Activated CD4-positive, alpha-beta T cell treated with anti-CD3 and anti-CD28 coated beads, Interleukin-2, Interleukin-4, amounts not matched to agents 100 ng/mL and 50 ng/mL, durations not matched to agents 16 hours and 8 hours (primary cell): ENCODE measurements at places on chromosomes 1 and 21.

- DNase-seq: no peak
Measured at GRCh38 chr21:40051801-40052200, 184.6 kb downstream of the PCP4 start.

- no peak for DNase-seq
Measured at GRCh38 chr1:188127507-188127906, 1298.8 kb downstream of the PLA2G4A start.

DNA sequence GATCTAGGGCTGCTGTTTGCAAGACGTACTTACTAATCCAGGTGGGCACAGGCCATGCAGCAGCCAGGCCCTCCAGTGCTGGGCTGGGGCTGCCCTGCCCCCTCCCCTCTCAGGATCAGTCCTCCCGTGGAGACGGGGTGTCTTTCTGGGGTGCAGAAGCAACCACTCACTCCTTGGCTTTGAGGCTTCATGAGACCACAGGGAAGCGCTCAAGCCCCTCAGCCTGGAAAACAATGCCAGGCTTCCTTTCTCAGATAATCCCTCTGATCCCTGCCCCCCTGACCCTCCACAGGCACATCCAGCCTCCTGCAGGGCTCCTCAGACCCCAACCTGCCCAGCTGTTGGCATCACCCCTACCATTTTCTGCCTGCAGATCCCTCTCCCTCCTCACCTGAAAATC is 13.9 kb upstream of the C2CD2 start:
- no peak for DNase-seq

GRCh38 chr1:84442256-84442655 is 36.8 kb upstream of the RPF1 start:
- peak; percentile 81 for DNase-seq

DNA sequence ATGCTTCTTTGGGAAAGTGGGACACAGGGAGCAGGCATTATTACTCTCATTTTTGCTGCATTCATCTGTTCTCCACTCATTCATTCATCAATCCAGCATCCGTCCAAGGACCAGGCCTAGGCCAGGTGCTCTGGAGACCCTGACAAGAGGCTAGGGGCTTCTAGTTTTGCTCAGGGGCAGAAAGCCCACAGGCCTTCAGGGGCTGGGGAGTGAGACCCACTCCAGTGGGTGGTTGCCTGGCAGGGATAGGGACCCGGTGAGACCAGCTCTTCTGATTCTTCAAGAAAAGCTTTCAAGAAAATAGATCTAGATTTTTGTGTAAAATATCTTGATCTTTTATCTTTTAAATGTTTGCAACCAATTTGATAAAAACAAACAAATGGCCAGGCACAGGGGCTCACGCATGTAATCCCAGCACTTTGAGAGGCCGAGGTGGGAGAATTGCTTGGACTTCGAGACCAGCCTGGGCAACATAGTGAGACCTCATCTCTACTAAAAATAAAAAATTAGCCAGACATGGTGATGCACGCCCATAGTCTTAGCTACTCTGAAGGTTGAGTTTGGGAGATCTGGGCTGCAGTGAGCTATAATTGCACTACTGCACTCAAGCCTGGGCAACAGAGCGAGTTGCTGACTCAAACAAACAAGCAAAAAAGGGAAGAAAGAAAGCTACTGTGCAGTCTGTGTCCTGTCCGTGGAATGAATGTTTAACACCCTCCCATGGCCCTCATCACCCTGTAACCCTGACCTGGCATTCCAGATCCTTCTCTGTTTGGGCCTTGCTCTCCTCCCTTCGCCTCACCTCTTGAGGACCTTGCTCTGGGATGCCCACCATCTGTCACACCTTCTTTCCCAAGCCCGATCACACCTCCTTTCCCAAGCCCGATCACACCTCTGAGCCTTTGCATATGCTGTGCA is 17.3 kb upstream of the LRP8 start:
- no peak for DNase-seq

GRCh38 chr21:41874611-41875010 is 4.5 kb downstream of the PRDM15 start:
- DNase-seq: no peak

- DNase-seq: no peak
Measured at GRCh38 chr1:38038861-38039260, 7.7 kb downstream of the POU3F1 start.

- DNase-seq: no peak
Measured at GRCh38 chr1:152513081-152513480, 1.2 kb upstream of the CRCT1 start.

GRCh38 chr1:150165622-150166612 is 16.2 kb downstream of the PLEKHO1 start:
- peak; percentile 46 for DNase-seq

- DNase-seq: no peak
Measured at GRCh38 chr1:89822999-89823628, 2.3 kb downstream of the LRRC8D start.

DNA sequence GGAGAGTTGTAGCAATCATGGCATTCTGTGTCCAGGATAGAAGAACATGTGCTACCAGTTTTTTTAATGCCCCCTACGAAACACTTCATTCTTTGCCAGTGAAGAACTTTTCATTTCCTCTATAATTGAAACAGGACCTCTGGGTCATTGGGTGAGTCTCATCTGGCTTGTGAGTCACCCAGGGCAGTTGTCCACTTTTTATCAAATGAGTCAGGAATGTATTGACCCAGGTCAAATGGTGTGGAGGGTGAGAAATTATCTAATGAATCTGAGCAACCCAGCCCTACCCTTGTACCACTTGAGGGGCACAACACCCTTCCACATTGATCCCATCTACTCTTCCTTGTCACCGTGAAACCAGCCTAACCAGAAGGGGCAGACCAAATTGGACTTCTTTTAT is 417.3 kb upstream of the PROX1 start:
- DNase-seq: no peak

DNA sequence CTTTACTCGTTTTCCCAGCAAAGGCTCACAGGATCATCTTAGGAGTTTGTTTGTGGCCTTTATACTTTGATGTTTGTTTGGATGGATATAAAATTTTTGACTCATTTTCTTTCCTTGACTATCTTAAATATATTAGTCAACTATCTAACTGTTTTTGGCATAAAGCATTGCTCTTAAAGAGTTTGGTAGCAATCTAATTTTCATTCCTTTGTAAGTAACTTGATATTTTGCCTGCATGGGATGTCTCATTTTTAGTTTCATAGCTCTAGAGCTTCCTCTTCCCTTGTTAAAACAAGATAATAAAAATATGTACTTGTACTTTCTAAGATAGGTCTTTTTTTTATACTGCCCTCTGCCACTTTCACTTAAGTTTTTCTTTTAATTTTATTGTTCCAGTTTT is 161.9 kb downstream of the MAGI3 start:
- DNase-seq: no peak

GRCh38 chr1:15886611-15887167 is 39.2 kb downstream of the SPEN start:
- no peak for DNase-seq

DNA sequence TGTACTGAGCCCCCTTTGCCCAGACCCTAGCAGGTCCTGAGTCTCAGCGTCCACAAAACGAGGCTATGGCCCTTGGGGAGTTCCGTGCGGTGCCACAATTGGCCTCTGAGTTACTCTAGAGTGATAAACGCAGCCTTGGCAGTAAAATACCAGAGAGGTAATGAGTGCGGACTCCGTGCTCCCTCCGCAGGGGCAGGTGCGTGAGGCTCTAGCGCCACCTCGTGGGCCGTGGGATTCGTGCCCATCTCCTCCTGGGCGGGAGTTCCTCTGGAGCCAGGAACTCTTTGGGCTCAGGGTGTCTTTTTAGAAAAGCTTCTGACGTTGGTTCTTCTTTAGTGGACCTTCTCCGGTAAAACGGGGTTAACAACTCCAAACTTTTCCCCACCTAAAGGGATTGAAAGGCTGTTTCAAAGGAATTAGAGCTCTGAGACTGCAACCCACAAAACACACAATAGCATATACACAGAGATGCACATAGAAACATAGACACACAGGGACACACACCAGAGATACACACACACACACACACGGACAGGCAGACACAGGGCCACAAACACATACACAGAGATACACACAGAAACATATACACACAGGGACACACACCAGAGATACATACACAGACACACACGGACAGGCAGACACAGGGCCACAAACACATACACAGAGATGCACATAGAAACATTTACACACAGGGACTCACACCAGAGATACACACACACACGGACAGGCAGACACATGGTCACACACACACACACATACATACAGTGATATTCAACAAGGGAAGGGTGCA is 99.4 kb downstream of the KCNJ15 start:
- peak; percentile 76 for DNase-seq

DNA sequence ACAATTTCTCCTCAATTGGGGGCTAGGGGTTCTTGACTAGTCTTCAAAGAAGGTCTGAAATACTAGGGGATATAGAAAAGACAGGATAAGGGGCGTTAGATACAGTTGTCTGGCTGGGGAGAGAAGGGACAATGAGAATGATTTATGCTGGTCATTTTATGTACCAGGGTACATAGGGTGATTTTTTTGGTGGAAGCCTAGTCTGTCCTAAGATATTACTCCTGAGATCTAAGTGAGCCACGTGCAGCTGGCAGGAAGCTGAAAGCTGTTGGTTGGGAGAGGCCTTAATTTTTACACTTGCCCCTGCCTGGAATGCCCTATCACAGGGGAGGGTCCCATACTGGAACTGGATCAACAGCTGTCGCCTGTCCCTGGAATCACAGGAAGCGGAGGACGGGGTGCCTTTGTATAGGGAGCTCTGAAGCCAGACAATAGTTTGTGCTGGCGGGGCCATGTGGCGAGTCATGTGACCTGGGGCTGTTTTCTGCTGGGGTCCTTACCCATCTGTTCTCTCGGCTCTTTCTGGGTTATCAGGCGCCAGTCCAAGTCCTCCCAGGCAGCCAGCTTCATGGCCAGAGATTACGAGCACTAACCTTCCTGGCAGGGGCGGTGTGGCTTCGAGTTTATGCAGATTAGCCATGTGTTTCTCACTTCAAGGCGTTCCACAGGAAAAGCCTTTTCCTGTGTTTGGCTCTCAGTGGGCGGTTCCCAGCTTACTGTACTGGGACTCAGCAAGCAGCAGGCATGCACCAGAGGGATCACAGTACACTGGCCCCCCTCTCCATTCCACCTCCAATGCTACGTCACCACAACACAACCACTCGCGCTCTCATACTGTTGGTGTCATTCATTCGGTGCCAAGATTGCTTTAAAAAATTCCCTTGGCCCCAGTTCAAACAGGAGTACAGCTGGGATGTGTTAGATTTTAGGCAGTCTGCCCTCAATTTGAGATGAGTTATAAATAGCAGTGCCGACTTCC is 27.5 kb downstream of the ARID1A start:
- no peak for DNase-seq

GRCh38 chr1:178634445-178634844 is 90.6 kb upstream of the RALGPS2 start:
- DNase-seq: no peak

GRCh38 chr1:5484451-5485165 is 507.6 kb downstream of the NPHP4 start:
- DNase-seq: no peak

GRCh38 chr1:33234588-33234990 is 21.7 kb upstream of the ZNF362 start:
- no peak for DNase-seq

- no peak for DNase-seq
Measured at GRCh38 chr21:37074546-37074945, 1.5 kb downstream of the TTC3 start.

DNA sequence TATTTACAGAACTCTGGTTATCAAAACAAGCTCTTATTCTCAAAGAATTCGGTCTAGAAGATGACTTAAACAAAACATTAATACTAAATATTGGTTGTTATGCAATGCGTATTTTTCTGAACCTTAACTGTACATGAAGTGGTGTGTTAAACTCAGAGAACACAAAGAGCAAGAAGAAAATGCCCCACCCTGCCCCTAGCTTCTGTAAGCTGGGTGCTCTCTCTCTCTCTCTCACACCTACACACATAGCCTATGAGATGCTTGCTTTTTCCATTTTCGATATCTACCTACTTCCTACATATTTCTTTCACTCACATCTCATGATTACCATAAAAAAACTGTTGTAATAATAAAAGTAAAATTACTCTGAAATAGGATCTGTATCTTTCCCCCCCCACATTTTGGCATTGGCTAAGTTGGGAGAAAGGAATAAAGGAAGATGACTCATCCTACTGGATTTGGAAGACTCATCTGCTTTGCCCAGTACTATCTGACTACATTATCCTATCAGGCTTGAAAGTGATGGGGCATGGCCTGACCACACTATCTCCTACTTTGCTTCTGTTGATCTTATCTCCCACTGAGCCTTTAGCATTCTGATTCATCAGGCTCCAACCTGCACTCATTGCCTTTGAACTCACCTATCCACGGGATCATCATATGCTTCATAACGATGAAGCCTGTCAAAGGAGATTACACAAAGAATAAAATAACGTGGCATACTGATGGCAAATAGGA is 2.9 kb downstream of the CRYZ start:
- DNase-seq: peak; percentile 50

- DNase-seq: no peak
Measured at GRCh38 chr21:39071623-39072214, 111.5 kb downstream of the PSMG1 start.

DNA sequence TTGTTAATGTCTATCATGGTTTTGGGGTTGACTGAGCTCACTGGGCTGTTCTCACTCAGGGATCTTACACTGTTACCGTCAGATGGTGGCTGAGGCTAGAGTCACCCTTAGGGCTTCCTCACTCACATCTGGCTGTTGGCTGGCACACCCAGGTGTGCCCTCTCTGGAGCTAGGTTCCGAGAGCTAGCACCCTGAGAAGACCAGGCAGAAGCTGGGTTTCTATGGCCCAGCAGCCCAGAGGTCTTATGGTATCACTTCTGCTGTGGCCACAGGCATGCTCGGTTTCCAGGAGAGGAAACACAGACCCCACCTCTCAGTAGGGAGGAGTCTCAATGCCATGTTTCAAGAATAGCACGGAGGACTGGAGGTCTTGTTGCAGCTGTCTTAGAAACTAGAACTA is 20.7 kb upstream of the KIF1B start:
- no peak for DNase-seq

DNA sequence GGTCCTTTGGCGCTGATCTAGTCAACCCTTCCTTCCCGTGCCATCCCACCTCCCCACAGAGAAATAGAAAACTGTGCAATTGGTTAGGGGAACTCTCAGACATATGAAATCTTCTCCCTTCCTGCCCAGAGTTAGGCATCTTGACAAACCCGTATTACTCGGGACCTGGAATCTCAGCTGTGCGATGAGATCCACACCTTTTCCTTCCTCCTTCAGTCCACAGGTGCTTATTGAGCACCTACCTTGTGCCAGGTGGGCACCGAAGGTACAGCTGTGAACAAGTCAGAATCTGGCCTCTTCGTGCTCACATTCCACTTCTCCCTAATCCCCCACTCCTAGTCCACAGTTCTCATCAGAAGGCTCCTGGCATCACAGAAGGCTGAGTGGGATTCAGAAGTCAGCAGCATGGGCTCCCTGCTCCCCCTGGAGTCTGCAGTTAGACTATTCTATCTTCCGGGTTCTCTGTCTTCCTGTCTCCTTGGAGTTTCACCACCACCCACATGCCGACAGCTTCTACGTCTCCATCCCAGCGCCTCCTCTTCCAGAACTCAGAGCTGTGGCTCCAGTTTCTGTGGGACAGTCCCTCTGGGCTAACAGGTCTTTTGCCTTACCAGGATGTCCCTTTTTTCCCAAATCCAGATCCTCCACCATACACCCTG is 23.0 kb downstream of the KNCN start:
- DNase-seq: no peak

- DNase-seq: no peak
Measured at GRCh38 chr1:207883660-207884250, 27.2 kb downstream of the CD34 start.
